Foreskin keratinocyte (primary cell): ENCODE measurements at places on chromosomes 2 and 18.

GRCh38 chr2:28665041-28665704 is 86.5 kb upstream of the PPP1CB start:
- no peak for DNase-seq

DNA sequence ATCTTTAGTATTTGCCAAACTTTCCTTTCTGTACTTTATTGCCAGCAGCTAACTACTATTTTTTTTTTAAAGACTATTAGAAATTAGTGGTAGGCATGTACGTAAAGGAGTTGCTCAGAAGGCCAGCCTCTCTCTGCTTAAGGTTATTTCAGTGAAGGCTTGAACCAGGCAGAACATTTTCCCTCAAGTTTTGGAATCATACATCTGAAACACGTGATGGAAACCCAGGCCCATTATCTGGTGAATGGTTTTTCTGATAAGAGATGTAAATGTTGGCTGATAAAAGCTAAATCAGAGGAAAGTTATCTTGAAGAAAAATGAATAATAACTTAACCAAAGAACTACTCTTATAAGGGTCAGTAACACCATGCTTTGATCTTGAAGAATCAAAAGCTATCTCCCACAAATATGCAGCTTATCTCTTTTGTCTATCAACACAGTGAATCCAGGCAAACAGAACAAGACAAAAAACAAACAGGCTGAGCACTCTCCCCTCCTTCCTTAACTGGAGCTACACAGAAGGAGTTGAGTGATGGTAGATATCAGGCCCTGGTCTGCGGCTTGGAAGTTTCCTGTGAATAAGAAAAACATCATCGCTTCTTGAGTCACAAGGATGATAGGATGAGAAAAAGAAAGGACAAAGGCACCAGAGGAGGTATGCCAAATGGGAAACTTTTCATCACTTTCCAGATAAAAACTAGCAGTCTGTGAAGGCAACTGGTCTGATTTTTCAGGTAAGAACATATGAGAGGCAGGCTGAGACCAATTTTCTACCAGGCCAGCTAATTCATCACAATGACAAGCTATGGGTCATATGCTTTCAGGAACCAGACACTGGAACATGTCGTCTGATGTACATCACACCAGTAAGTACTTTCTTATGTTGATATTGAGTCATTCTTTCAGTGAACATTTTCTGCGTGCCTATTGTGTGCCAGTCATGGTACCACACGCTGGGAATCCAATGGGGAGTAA is 88.4 kb upstream of the STK17B start:
- DNase-seq = peak; percentile 88

DNA sequence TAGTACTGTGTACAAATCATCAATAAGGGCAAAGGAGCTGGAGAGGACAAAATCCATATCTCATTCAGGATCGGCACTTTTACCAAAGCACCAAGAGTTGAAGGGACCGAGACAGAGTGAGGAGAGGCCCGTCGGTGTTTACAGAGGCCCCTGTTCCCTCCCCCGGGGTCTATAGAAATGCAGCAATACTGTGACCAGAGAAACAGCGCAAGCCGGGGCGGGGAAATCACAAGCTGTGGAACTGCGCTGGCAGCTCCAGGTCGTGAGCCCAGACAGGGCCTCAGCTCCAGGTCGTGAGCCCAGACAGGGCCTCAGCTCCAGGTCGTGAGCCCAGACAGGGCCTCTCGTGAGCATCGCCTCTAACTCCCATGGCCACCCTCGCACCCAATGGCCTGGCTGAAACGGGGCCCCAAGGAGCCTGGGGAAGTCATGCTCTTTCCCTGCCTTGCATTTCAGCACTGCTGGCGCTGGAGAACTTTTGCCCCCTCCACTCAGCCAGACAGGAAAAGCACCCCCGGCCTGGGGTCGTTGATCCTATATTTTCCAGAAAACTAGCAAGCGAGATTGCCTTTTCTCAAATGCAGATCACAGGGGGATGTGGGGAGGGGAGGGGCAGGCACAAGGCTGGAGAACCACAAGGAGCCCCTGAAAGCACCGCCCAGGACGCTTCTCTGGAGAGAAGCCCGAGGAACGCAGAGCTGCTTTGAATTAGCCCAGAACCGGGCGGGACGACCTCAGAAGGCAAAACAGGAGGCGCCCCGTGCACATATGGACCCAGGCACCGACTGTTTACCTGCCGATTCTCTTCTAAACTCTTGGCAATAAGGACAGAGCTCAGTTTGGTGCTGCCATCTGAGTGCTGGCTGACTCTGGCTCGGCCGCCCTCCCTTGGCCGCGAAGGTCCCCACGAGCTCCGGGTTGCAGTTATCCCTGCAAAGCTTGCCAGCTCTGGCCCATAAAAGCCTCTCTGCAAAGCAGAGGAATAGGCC is 223.7 kb downstream of the ACKR3 start:
- no peak for DNase-seq

GRCh38 chr2:19865151-19865550 is 36.6 kb downstream of the TTC32 start:
- DNase-seq = no peak

DNA sequence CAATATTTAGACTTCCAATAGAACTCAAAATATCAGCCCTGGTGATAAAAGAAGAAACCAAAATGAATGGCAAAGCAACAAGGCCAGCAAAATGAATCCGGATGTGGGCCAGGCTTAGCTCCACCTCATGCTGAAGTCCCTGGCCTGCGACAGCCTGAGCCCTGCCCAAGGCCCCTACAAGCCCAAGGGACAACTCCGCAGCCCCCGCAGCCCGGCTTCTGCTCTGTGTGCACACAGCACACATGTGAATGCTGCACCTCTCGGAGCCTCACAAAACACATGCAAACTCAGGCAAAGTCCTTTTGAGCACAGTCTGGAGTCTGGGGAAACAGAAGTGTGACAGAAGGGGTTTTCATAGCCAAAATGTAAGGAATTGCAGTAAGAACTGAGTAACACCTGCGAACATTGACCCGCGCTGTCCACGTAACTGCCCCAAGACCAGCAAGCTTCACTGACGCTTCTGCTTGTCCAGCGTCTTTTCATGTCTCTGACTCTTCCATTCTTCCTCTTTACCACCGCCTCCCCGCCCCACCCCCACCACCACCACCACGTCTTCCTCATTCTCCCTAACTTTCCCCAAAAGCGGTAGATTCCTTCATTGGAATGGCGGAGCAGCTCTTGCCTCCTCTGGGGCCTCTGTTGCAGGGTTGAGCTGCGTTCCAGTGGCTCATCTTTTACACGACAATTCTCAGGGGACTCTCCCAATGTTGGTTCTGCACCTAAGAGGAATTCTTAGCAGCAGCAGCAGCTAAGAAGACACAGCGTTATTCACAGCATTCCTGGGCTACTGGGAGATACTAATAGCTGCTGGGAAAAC is 136.4 kb upstream of the COPS8 start:
- no peak for DNase-seq

GRCh38 chr2:172308253-172308935 is 119.0 kb upstream of the ITGA6 start:
- DNase-seq = peak; percentile 74

DNA sequence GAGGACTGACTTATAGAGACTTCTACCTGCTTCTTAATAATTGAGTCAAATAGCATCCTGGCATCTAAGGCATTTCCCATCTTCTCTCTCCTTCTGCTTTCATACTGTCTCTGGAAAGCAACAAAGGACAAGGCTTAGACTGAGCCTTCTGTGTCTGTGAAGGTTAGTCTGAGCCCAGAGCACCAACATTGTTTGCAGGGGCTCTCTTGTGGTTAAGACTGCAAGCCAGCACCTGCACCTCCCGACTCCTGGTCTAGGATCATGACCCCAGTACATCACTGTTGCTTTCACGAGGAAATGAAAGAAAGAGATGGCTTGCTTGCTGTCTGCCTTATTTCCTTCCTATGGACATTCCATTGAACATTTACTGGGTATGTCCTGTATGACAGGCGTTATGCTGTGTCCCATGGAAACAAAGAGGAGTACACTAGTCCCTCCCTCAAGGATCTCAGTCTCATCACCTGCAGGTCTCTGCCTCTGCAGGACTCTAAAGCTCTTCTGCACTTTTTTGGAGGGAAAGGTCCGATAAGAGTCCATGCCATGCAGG is 315.8 kb upstream of the EPAS1 start:
- DNase-seq = no peak

- DNase-seq = no peak
These were observed 48.1 kb downstream of the KLF7 start for GRCh38 chr2:207117668-207118067.
